Effector memory CD8-positive, alpha-beta T cell (primary cell): ENCODE measurements at places on chromosomes 2 and 18.

DNA sequence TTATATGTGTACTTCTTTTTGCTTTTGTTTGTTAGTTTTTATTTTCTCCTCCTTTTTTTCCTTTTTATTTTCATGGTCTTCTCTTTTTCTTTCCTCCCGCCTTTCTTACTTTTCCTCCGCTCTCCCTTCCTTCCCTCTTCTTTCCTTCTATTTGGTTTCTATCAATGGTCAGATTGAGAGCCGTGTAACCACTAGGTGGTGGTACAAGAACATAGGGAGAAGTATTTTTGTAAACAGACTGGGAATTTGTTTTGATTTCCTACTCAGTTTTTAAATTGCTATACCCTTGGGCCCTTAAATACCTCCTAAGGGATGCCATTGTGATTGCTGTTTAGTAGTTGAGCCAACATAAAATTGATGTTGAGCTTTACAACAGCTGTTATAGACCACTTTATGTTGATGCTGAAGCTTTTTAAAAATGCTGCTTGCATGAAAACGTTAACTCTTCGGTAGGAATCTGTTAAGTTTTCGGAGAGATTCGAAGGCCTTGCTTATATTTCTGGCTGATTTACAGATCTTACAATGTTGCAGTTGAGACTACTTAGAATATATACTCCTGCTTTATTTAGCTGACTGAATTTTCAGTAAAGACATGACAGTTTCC is 124.2 kb downstream of the UBE2E3 start:
- peak; percentile 22 for DNase-seq

- DNase-seq, result no peak
Measured at GRCh38 chr18:54052732-54053429, 171.6 kb downstream of the MBD2 start.

DNA sequence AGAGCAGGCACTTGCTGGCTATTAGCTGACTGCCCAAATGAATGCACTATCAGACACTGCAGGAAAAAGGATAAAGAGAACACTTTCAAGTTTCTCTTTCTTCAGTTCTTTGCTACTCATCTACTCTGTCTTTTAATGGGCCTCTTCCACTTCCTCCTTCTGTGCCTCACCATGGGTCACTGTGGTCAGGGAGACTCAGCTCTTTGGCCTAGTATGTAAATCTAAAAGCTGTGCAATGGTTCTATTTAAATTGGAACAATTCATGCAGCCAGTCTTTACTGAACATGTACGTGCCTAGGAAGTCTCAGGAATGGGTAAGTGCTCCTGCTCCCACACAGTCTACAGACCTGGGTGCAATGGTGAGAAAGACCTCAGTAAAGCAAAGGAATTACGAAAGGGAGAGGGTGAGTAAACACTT is 79.1 kb upstream of the DNMT3A start:
- DNase-seq, result no peak

GRCh38 chr18:9994701-9995235 is 81.0 kb downstream of the VAPA start:
- DNase-seq, result no peak

DNA sequence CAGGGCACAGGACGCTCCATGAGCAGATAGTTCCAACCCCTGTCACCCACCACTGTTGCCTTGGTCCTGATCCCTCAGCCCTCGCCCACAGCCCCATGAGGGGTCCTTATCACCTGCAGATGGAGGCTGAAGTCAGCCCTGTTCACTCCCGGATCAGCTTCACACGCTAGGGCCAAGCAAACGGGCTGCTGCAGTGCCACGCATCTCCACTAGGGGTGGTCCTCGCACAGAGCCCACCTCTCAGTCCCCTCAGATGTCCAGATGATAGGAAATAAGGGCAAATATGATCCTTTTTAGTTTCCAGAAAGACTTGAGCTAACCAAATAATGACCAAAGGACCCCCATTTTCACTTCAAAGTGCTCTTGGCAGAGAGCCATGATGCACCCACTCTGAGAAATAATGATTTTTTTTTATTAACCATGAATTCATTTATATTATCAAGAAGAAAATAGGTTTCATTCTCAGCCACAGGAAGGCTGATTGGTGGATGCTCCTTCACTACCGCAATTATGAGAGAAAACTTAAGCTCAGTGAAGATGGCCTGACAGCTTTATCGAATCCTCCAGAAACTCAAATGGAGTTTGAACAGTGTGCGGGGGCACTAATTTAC is 71.9 kb upstream of the KLHL29 start:
- no peak for DNase-seq

GRCh38 chr18:58288921-58289797 is 245.1 kb downstream of the NEDD4L start:
- DNase-seq, result no peak
